Effector memory CD4-positive, alpha-beta T cell (primary cell): ENCODE measurements at places on chromosomes 1 and 21.

DNA sequence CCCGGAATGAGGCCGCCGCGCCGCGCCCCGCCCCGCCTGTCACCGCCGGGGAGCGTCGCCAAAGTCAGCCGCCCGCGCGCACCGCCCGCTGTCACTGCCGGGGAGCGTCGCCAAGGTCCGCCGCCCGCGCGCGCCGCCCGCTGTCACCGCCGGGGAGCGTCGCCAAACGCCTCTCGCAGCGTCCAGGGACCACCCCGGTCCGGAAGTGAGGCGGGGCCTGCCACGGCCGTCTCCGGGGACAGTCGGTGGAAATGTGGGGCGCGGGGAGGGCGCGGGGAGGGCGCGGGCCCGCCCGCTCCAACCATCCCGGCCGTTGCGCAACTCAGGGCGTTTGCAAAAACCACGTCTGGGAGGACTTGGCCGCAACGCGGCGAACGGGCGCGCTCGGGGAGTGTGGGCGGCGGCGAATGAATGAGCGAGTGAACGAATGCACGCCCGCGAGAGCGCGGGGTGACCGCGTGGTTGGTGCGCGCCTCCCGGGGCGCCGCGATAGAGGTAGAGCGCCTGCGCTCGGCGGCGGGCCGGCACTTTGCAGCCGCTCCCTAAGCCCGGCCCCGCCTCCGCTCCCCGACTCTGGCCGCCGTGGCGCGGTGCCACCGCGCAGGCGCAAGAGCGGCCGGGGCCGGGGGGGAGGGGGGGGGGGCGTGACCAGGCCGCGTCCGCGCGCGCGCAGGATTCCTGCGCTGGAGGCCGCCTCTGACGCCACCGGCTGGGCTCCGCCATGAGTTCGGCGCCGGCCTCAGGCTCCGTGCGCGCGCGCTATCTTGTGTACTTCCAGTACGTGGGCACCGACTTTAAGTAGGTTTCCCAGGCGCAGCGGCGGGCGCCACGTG is at the start of the genes ACAP3 and PUSL1:
Gene ACAP3, minus strand, starts transcription at position 8 of the 833 bp plus-strand sequence. CDS start 115 bp downstream, outside the sequence.
Gene PUSL1, plus strand, starts transcription at position 675 of the 833 bp plus-strand sequence. Its CDS starts 47 bp downstream, at position 722.
- DNase-seq: peak; percentile 85

DNA sequence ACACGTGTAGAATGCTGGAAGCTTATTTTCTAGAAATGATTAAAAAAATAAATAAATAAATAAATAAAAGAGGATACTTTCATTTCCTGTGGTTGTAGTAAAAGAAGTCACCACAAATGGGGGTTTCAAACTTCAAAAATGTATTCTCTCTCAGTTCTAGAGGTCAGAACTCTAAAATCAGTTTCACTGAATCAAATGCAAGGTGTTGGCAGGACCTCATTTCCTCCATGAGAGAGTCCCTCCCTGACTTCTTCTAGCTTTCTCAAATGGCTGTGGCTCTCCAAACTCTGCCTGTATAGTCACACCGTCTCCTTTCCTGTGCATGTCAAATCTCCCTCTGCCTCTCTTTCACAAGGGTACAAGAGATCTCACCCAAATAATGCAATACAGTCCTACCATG is 312.6 kb upstream of the CXADR start:
- DNase-seq: no peak

DNA sequence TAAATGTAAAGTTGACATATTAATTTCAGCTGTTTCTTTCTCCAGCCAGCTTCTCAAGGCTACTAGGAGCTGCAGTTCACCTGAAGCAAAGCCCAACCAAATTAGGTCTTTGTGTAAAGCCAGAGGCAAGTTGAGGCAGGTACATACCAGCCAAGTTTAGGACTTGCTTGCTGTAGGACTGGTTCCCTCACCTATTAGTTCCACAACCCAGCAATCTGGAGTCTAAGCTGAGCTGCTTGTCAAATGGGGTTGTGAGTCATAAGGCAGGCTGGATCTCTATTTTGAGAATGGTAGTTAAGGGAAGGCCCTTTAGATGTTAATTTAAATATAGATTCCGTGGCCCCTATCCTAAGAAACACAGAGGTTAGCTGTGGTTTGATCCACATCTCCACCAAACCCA is 7.6 kb upstream of the FLG2 start:
- no peak for DNase-seq

- no peak for DNase-seq
Observed at GRCh38 chr1:224744521-224744920, 128.4 kb downstream of the CNIH3 start.

DNA sequence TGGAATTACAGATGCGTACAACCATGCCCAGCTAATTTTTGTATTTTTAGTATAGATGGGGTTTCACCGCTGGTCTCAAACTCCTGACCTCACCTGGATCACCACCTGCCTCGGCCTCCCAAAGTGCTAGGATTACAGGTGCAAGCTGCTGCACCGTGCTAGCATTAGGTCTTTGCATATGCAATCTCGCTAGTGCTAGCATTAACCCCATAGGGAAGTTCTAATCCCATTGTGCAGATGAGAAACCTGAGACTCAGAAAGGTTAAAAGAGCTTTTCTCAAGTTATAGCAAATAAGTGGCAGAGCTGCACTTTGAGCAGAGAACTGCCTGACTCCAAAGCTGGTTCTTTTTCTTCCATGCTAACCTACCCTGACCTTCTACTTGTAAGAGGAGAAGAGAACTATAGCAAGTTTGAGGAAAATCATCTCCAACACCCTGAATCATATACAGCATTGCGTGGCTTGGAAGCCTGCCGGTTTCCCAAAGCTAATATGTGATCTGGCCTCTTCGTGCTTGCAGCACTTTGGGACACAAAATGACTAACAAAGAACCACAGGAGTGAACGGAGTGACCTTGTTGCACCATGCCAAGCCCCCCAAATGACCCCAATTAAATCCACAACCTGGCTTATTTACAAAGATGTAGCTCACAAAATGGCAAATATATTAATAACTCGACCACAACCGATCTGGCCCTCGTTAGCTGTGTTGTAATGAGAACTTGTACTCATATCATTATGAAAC is 185.1 kb downstream of the TM2D1 start:
- DNase-seq: no peak

DNA sequence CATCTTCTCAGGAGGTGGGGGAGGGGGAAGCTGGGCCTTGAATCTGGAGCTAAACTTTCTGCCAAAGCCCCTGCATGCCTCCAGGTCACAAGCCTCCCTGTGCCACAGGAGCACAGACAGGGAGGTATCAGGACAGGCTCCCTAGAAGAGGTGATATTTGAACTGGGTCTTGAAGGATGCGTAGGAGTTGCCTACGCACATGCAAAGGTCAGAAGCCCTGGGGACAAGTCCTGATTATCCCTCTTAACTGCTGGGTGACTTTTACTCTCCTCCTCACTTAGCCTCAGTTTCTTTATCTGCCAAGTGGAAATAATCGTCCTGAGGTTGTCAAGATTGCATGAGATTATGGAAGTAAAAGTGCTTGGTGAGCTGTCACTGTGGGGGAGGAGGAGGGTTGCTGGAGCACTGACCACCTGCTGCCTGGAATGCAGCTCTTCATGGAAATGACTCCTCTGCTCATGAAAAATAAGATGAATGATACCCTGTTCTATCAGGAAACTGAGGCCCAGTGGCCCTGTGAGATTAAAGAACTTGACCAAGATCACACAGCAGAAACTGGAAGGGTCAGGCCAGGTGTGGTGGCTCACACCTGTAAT is 50.6 kb upstream of the LAPTM5 start:
- no peak for DNase-seq

- DNase-seq: no peak
Observed at GRCh38 chr1:103145449-103145848, 37.1 kb upstream of the COL11A1 start.

GRCh38 chr1:7388488-7389185 is 382.5 kb upstream of the VAMP3 start:
- no peak for DNase-seq

GRCh38 chr1:48405400-48405799 is 66.6 kb downstream of the SPATA6 start:
- no peak for DNase-seq

DNA sequence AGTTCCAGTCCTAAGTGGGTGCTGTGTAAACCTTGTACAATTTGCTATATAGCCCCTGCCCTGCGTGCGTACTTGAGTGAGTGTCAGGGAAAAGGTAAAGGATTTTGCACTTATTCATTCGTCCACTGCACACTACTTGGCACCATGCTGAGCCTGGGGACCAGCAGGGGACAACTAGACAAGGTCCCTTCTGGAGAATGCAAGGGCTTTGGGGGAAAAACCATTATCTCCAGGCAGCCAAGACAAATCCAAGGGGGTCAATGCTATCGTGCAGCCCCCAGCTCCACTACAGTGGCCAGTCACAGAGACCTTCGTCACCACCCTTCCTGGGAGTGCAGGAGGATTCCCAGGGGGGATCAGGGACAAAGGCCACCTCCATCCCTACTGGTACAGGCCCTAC is 39.7 kb downstream of the MATN1 start:
- no peak for DNase-seq

- no peak for DNase-seq
Observed at GRCh38 chr1:93692983-93693591, 11.4 kb upstream of the BCAR3 start.

DNA sequence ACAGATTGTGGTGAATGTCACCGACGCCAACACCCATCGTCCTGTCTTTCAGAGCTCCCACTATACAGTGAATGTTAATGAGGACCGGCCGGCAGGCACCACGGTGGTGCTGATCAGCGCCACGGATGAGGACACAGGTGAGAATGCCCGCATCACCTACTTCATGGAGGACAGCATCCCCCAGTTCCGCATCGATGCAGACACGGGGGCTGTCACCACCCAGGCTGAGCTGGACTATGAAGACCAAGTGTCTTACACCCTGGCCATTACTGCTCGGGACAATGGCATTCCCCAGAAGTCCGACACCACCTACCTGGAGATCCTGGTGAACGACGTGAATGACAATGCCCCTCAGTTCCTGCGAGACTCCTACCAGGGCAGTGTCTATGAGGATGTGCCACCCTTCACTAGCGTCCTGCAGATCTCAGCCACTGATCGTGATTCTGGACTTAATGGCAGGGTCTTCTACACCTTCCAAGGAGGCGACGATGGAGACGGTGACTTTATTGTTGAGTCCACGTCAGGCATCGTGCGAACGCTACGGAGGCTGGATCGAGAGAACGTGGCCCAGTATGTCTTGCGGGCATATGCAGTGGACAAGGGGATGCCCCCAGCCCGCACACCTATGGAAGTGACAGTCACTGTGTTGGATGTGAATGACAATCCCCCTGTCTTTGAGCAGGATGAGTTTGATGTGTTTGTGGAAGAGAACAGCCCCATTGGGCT is 3.0 kb downstream of the CELSR2 start:
- DNase-seq: no peak

DNA sequence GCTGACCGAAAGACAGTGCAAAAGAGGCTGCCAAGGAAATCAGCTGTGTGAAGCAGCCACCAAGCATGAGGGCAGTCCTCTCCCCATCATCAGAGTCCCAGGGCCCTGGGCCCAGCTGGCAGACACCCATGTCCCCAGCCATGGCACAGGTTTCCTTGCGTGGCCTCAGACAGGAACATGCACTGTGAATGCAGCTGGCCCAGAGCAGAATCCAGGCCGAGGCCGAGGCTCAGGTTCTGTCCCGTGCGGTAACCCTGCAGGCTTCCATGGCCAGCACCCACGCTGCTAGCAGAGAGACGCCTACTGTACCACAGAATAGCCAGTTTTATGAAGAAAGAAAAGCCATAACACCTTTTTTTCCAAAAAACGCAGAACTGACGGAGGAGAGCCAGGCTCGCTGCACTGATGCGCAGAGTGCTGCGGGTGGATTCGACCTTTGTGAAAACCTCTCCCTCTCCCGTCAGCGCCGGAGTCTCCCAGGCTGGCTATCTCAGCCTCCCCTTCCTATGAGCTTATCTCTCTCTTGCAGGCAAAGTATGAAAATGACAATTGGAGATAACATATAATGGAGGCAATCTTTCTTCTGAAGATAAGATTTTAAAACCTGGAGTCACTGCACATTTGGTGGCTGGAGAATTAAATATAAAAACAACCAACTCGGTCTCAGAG is 106.6 kb downstream of the NPHP4 start:
- DNase-seq: no peak

DNA sequence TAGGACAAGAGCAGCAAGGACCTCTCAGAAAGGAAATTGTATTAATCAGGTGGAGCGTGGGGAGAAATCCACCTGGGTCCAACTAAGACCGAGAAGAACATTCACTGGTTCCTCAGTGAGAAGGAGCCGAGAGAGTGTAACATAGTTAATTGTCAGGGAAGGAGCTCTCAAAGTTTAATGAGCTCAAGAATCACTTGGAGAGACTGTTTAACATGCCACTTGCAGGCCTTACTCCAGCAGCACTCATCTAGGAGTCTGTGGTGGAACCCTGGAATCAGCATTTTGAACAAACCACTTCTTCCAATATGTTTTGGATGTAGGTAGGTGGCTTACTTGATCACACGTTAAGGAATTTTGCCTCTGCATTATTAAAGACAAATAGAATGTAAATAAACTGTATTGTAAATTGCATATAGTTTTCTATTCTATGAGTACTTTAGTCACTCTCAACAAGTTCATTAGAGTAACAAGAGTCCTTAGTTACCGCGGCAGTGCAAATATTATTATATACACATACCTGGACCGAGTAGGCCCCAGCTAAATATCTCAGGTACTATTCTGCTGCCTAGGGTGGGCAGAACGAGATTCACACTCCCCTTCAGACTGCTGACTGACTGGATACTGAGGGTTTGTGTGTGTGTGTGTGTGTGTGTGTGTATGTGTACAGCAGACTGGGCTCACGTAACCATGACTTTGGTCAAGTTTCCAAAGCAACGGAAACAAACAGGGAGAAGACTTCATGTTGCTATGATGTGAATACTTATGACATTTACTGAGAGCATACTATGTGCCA is 203.2 kb upstream of the USP24 start:
- DNase-seq: no peak

GRCh38 chr1:52670604-52671003 is 27.5 kb downstream of the COA7 start:
- no peak for DNase-seq

- no peak for DNase-seq
Observed at GRCh38 chr1:39050001-39050400, 23.9 kb downstream of the NDUFS5 start.

DNA sequence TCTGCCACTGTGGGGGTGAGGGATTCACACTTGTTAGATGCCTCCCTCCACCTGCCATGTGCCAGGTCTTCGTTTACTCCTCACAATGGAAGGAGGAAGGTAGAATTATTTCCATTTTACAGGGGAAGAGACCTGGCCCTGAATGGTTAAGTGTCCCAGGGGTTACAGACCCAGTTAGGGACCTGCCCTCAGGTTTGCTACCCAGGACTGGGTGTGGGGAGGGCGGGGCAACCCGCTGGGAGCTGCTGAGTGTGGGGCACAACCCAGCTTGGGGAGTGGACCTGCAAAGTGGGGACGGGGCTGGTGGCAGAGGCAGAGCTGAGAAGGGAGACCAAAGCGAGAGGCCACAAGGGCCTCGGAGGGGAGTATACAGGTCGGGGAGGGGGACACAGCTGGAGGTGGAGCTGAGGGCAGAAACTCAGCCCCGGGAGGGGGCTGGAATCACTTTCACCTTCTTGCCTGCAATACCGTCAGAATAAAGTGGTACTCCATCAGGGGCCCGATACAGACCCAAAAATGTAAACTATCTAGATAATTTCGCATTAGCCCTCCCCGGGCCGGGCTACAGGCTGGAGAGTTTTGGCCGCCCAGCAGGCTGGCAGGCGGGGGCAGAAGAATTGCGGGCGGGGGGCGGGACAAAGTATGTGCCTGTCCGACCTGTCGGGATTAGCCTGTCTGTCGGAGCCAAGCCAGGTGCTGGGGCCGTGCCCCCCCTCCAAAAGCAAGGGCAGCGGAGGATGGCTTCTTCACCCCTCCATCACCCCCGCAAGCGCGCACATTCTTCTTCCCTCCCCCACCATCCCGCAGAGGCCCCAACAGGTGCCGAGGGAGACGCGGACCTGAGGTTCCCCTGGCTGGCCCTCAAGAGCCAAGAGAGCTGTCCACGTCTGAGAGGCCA is 1.4 kb downstream of the RSPO1 start:
- no peak for DNase-seq

- no peak for DNase-seq
Observed at GRCh38 chr21:31346256-31346821, 2.3 kb upstream of the TIAM1 start.
